ENCODE measurements at places on chromosomes 3 and 15.

DNA sequence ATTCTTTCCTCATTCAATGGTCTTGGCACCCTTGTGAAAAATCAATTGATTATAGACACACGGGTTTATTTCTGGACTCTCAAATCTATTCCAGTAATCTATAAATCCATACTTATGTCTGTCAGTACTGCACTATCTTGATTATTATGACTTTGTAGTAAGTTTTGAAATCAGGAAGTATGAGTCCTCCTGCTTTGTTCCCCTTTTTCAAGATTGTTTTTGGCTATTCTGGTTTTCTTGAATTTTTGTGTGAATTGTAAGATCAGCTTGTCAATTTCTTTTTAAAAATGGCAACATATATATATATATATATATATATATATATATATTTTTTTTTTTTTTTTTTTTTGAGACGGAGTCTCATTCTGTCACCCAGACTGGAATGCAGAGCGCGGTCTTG lies 32.3 kb upstream of the CFAP20DC start:
- DNase-seq = no peak

- DNase-seq = no peak
Observed at GRCh38 chr3:125006291-125006731, 49.5 kb downstream of the HEG1 start.

- no peak for DNase-seq
Observed at GRCh38 chr15:27043770-27044169, 72.8 kb downstream of the GABRG3 start.

DNA sequence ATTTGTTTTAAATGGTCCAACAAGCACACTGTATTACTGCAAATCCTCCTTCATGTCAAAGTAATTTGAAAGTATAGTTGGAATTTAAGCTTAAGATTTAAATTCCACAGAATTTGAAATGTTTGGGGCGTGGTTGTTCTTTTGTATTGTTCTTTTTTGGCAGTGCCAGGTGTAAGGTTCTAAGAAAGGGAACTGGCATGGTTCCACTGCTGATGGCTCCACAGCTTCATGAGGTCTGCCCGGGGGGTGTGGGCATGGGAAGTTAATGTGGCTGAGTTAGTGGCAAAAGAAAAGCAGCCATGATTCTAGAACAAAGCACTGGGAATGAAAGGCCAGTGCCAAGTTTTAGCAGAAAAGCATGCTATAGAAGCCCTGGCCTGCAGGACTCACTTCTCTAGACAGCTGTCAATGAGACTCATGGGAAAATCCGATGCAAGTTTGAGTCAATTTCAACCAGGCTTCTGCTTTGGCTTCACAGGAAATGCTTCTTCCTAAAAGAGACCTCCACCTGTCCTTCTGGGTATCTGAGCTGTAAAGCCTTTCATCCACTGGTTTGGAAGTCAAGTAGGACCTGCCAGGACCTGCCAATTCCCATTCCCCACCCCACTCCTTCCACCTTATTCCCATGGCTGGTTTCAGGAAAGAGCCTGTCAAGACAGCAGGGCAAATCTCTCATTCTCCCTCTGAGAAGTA lies 18.9 kb downstream of the CDCP1 start:
- no peak for DNase-seq

- DNase-seq = no peak
Observed at GRCh38 chr3:175192536-175192935, 333.4 kb downstream of the NAALADL2 start.

DNA sequence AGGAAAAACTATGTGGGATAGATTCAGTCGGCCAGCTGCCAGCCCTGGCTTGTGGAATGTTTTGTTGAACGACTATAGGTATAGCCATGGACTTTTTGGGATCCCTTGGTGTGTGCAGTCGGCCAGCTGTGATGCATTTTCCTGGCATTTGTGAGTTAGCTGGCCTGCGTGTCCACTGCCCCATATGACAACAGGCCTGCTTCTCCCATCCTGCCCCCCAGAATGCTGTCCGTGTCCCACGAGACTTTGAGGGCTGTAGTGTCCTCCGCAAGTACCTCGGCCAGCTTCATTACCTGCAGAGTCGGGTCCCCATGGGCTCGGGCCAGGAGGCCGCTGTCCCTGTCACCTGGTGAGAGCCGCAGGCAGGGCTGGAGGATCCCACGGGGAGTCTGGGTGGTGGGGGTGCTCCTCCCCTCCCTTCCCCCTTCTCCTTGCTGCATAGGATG lies 23.6 kb downstream of the PTPN23 start:
- DNase-seq = no peak

DNA sequence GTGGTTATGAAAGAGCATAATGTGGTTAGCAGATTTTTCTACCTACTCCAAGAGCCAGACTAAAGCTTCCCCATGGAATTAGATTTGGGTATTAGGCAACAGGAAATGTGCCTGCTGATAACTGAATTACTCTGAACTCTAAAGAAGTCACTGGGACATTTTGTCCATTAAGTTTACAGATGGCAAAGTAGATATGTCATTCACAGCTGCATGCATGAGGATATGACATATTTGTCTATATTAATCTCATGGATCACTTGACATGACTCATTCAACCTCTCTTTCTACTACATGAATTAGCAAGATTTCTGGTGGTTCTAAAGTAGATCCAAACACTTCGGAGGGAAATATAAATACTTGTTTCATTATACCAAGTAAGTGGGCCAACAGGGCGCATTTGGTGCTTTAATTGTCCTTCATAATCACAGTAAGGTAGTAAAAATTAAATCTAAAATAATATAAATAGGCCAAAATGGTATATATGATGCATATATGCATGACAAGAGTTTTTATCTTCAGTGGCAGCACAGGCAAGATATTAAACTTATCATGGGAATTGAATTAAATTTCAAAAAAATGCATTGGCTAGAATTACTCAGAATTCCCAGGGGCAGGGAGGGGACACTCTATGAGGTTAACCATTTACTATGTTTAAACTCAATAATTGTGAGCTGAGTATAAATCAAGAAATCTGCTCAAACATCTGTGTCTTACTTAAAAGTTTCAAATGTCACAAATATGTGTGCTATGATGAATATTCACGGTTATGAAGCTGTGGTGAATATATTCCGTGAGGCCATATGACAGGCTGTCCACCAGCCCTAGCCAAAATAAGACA lies 365.3 kb upstream of the KCNMB2 start:
- DNase-seq = no peak

GRCh38 chr15:85414495-85414894 lies 34.1 kb downstream of the AKAP13 start:
- no peak for DNase-seq

- no peak for DNase-seq
Observed at GRCh38 chr3:36792342-36792741, 28.0 kb upstream of the DCLK3 start.

DNA sequence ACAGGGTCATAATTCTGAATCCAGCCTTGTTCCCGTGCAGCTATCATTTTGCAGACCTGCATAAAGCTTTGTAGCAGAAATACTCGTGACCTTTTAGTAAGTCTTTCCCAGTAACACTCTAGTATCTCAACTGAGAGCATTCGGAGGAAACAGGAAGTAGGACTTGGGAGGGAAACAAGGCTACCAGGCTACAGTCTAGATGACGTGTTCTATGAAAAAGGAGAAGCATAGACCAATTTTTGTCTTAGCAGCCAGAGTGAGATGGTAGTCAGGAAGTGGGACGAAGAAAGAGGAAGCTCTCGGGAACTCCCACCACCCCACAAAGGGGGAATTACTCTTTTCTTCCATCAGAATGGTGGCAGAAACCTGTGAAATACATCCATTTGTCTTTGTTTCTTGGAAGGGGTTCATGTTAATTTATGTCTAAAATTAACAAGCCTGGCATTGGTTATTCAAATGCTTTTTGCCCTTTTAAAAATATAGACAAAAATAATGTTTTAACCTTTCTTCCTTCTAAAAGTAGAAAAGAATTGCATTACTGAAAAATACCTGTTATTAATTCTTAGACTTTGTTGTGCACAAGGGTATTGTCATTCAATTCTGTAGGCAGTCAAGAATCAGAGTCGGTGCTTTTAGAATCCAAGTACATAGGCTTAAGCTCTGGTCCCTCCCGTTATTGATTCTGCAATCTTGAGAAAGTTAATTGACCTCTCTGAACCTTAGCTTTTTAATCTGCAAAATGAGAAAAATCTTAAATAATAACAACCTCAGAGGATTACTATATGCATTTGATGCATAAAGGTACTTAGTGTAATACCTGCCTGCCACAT lies 1.6 kb upstream of the SUCNR1 start:
- DNase-seq = no peak

DNA sequence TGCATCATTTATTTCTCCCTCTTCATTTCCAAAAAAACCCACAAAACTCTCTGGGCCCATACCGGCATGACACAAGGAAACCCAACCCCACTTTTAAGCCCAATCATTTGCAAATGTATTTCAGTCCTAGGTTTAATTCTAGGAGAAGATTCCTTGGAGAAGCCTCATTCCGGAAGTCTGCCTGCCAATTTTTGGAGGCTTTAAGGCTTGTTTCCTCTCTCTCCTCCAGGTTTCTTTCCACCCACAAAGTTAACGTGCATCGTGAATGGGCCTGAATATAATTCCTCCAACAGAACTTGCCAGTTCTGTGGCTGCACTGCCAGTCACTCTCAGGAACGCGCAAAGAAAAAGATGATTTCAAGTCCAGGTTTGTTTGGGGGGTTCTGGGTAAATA lies 69.9 kb upstream of the FOXP1 start:
- no peak for DNase-seq

GRCh38 chr3:27110020-27110419 lies 259.2 kb downstream of the NEK10 start:
- DNase-seq = no peak

- no peak for DNase-seq
Observed at GRCh38 chr3:186515125-186515524, 29.1 kb downstream of the CRYGS start.

GRCh38 chr3:119160361-119160760 lies 13.0 kb upstream of the UPK1B start:
- no peak for DNase-seq

- DNase-seq = no peak
Observed at GRCh38 chr3:189721873-189722665, 90.9 kb downstream of the TP63 start.

DNA sequence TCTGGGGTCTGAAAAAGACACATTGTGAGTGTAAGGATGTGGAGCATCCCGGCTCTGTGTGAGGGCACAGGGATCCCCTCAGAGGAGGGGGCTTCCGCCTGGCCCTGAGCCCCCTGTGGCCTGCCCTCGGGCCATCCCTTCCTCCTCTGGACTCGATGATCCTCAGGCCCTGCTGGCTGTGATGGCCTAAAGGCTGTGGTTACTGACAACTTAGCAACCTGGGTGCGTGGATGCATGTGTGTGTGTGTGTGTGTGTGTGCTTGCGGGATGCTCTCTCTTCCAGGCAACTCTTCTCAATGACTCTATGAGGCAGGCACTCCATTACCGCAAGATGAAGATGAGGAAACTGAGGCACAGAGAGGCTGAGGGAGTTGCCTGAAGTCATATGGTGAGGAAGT lies 66.0 kb downstream of the ASB7 start:
- DNase-seq = no peak
